ENCODE measurements at places on chromosomes 2 and 18.

GRCh38 chr2:184304006-184304405, 294.3 kb upstream of the ZNF804A start:
- DNase-seq = no peak

GRCh38 chr2:857937-858336, 92.7 kb upstream of the SNTG2 start:
- DNase-seq = no peak

GRCh38 chr2:120783371-120783791, 47.7 kb downstream of the GLI2 start:
- peak; percentile 56 for DNase-seq

DNA sequence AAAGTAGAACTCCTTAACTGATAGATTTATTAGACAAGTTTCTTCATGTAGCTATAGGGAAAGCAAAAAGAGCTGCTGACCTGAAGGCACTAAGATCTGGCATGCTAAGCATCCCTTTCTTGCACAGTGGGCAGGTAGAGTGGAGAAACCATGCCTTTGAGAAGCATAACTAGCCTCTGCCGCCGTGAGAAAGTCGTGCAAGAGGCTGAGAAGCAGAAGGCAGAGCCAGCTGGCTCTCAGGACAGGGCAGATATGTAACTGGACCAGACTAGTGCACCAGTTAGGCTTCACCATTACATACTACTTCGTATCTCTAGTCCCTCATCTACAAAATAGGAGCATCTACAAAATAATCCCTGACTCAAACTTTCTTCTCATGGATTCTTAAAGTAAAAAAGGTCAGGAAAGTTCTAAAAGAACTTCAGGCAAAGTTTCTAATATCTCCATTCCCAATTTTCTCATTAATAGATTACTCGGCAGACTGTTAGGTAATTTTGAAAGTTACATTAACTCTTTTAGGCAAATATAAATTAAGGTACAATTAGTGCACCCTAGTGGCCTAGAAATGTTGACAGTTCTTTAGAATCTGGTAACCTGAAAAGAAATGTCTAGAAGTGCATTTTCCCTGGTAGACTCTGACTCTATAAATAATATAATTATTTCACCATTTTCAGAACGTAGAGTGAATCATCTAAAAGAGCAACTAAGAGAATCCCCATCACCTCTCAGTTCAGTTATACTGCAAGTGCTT, 10.3 kb downstream of the ERBB4 start:
- DNase-seq = no peak

GRCh38 chr2:26922405-26923188, 47.8 kb upstream of the MAPRE3 start:
- DNase-seq = peak; percentile 72

DNA sequence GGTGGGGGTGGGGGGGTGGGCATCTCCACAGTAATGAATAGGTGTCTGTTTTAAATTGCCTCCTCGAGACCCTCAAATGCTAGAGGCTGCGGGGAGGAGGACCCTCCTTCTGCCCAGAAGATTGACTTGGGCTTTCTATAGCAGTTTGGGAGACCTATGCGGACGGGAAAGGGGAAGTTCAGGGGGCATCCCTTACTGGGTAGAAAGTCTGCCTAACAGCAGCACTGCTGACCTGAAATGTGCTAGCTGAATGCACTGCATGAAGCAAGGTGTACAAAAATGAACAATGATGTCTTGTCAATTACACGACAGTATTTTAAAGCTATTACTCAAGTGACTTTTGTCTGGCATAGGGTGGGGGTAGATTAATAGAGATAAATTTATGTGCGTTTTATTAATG, 2.5 kb downstream of the DCC start:
- no peak for DNase-seq

DNA sequence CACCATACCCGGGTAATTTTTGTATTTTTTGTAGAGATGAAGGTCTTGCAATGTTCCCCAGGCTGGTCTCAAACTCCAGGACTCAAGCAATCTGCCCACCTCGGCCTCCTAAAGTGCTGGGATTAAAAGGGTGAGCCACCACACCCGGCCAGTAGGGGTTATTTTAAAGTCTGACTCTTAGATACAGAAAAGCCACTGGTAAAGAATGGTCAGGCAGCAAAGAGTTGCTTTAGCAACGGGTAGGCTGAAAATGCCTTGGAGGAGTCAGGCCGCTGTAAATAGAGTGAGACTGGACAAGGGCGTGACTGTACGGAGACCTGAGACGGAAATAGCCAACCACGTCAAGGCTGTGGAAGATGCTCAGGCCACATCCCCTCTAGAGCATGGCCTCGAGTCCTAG, 54.2 kb downstream of the ACKR3 start:
- DNase-seq = no peak

GRCh38 chr2:239399921-239400595, 762 bp downstream of the HDAC4 start:
- DNase-seq = peak; percentile 75

GRCh38 chr2:172333235-172333977, 94.0 kb upstream of the ITGA6 start:
- DNase-seq = no peak

- no peak for DNase-seq
These were observed 52.0 kb upstream of the TRIM43 start for GRCh38 chr2:95539836-95540235.

DNA sequence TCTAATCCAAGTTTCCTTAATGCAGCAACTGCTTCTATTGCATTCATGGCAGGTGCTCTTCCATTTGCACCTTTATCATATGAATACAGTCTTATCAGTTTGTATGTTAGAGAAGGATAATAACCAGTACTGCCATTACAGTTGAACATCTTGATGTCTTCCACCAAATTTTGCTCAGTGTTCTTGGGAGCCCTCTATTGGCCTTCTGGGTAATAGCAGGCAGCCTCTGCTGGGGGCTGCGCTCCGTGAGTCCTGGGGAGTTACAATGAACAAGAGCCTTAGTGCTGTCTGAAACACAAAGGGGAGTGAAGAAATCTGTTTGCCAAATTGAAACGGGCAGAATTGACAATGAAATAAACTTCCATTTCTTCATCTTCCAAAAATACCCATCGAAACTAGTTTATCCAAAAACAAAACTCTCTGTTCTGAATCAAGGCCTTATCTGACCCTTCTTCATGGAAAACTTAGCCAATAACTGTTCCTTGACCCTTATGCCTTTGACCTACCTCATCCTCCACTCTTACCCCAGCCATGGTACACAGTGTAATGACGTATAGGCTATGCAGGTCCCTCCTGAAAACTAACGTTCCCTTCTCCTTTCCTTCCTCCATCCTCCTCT, 79.9 kb downstream of the ALK start:
- peak; percentile 74 for DNase-seq

Data from activated CD4-positive, alpha-beta T cell treated with anti-CD3 and anti-CD28 coated beads, Interleukin-2, amount 10 ng/mL, durations not matched to agents 24 days and 14 days (primary cell).